Right renal pelvis (tissue), 4 donors: ENCODE measurements at places on chromosomes 4 and X. TPM values are rescaled to one million over a fixed set of nuclear protein-coding genes. Genes with fewer than 3 reads are reported as not detected.

The ODAPH gene
- 0.19 TPM for polyA plus RNA-seq

The SLC6A14 gene
- 0.07 TPM for polyA plus RNA-seq

The TBC1D9 gene
- 66.2 TPM for polyA plus RNA-seq

The FREM3 gene
- 0.17 TPM for polyA plus RNA-seq

The INTU gene
- polyA plus RNA-seq = 21.9 TPM

The STOX2 gene
- 8.8 TPM for polyA plus RNA-seq

The MAMLD1 gene
- polyA plus RNA-seq = 7.1 TPM

The HGFAC gene
- polyA plus RNA-seq = 0.97 TPM

The CAMK2D gene
- 89.5 TPM for polyA plus RNA-seq

The SSX1 gene
- not detected for polyA plus RNA-seq

The KCTD8 gene
- 3.8 TPM for polyA plus RNA-seq

The DIPK2B gene
- 9.6 TPM for polyA plus RNA-seq

The DRP2 gene
- polyA plus RNA-seq = 2.2 TPM

The FAM241A gene
- polyA plus RNA-seq = 1.4 TPM

The FATE1 gene
- not detected for polyA plus RNA-seq

The MXRA5 gene
- 10.1 TPM for polyA plus RNA-seq

The SMIM10 gene
- 12.0 TPM for polyA plus RNA-seq

The CLGN gene
- polyA plus RNA-seq = 3.8 TPM

The RBMXL3 gene
- not detected for polyA plus RNA-seq

The CPZ gene
- 20.1 TPM for polyA plus RNA-seq

The AADAT gene
- 29.0 TPM for polyA plus RNA-seq

The GIMD1 gene
- polyA plus RNA-seq = not detected

The ETNPPL gene
- polyA plus RNA-seq = 0.24 TPM

The LAMTOR3 gene
- polyA plus RNA-seq = 98.1 TPM

The TCEAL5 gene
- polyA plus RNA-seq = 13.2 TPM

The PARM1 gene
- polyA plus RNA-seq = 62.7 TPM

The NXF2 gene
- polyA plus RNA-seq = not detected

The CSN1S1 gene
- not detected for polyA plus RNA-seq

The KLHL34 gene
- polyA plus RNA-seq = not detected

The SHROOM4 gene
- 17.6 TPM for polyA plus RNA-seq

The IL21 gene
- not detected for polyA plus RNA-seq

The JCHAIN gene
- polyA plus RNA-seq = 0.90 TPM

The POLN gene
- 3.5 TPM for polyA plus RNA-seq

The C4orf51 gene
- not detected for polyA plus RNA-seq

The NR0B1 gene
- 0.42 TPM for polyA plus RNA-seq

The GRIA2 gene
- polyA plus RNA-seq = 1.3 TPM

The MAGEA12 gene
- polyA plus RNA-seq = not detected

The RPL34 gene
- 1,869 TPM for polyA plus RNA-seq

The RRH gene
- polyA plus RNA-seq = 0.79 TPM
